ENCODE measurements at places on chromosomes 7 and 10.

GRCh38 chr7:141115965-141116364 is 42.1 kb downstream of the TMEM178B start:
- no peak for DNase-seq

DNA sequence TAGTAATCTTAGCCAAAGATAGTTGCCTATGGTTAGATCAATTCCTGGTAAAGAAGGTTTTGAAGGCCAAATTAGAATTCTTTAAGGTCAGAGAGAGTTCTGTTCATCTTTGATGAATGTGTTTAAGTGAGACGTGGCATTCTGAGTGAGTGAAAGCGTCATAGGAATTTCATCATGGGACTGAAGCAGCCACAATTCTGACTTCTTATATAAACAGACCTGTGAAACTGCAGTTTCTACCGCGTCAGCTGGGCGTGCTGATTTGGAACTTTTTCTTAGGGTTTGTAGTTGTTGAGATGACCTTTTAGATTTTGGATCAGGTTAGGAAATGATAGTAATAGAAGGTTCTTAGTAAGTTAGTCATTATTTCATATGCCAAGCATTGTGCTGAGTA is 103.8 kb downstream of the CNNM2 start:
- DNase-seq = no peak

- no peak for DNase-seq
Observed at GRCh38 chr7:125358551-125359167, 429.0 kb upstream of the POT1 start.

DNA sequence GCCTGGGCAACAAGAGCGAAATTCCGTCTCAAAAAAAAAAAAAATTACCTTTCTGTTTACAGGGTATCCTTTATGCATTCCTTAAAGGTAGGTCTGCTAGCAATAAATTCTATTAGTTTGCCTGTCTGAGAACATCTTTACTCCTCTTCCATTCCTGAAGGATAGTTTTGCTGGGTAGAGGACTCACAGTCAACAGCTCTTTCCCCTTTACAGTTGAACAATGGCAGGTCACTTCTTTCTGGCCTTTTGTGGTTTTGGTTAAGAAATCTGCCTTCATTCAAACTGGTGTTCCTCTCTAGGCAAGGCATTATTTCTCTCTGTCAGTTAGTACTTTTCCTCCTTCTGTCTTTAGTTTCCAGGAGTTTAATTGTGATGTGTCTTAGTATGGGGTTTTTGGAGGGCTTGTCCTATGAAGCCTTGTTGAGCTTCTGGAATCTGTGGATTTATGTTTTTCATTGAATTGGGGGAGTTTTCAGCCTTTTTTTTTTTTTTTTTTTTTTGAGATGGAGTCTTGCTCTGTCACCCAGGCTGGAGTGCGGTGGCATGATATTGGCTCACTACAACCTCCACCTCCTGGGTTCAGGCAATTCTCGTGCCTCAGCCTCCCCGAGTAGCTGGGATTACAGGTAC is 4.8 kb upstream of the DNAAF5 start:
- DNase-seq = no peak

DNA sequence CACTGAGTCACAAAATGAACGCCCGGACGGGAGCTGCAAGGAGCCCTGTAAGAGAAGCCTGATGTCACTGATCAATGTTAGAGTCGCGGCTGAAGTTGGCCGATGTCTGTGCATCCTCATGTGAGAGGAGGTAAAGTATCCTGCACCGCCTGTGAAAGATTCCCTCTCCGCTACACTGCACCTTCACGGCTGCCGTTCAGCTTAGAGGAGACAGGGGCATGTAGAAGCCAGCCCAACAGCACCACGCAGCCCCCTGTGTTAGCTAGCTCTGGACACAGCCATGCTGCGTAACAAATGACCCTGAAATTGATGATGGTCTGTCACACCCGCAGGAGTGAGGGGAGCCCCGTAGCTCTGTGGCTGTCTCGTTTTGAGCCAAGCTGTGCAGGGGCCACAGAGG is 81.5 kb upstream of the DIP2C start:
- DNase-seq = no peak

GRCh38 chr10:110563132-110563531 is 4.4 kb upstream of the SMC3 start:
- DNase-seq = no peak
